ENCODE measurements at places on chromosomes 7 and 10.

- no peak for DNase-seq
Measured at GRCh38 chr7:148041156-148041555, 549.4 kb upstream of the C7orf33 start.

GRCh38 chr10:102119417-102120141, 589 bp downstream of the LDB1 start:
- DNase-seq: peak; percentile 88

- peak; percentile 61 for DNase-seq
Measured at GRCh38 chr10:119209035-119209735, 1.8 kb downstream of the GRK5 start.

DNA sequence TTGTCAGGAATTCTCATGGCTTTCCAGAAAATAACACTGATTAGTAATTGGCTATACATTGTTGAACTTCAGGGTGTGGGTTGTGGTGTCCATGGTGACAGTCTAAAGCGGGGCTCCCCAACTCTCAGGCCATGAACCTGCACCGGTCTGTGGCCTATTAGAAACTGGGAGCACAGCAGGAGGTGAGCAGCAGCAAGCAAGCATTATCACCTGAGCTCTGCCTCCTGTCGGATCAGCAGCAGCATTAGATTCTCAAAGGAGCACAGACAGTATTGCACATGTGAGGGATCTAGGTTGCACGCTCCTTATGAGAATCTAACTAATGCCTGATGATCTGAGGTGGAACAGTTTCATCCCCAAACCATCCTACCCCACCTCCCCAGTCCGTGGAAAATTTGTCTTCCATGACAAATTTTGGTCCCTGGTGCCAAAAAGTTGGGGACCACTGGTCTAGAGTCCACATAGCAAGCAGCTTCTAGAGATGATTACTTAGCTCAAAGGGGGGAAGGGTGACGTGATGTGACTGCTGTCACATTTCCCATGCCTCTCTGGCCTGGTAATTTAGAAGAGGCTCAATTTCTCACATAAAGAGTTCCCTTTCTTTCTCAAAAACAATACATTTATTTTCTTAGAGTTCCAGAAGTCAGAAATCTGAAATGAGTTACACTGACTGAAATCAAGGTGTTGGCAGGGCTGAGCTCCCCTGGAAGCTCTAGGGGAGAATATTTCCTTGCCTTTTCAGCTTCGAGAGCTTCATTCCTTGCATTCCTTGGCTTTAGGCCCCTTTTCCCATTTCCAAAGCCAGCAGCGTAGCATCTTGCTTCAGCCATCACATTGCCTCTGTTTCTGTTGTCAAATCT, 17.6 kb upstream of the FAM221A start:
- DNase-seq: peak; percentile 38

GRCh38 chr7:100965723-100966541, 3.4 kb upstream of the MUC12 start:
- peak; percentile 26 for DNase-seq

DNA sequence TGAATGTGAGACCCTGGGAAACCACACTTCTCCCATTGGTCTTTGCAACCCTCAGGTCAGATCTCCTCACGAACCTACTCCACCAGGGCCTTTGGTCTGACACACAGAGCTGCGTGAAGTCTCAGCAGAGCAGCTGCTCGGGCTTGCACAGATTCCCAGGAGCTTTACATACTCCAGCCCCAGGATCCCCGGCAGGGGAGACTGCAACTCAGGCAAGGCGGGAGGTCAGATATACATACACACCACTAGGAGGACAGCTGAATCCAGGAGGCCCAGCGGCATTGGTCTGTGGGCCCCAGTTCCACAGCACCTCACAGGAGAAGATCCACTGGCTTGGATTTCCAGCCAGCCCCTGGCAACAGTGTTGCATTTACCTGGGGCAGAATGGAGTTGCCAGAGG, 239.2 kb downstream of the GPAM start:
- DNase-seq: no peak

DNA sequence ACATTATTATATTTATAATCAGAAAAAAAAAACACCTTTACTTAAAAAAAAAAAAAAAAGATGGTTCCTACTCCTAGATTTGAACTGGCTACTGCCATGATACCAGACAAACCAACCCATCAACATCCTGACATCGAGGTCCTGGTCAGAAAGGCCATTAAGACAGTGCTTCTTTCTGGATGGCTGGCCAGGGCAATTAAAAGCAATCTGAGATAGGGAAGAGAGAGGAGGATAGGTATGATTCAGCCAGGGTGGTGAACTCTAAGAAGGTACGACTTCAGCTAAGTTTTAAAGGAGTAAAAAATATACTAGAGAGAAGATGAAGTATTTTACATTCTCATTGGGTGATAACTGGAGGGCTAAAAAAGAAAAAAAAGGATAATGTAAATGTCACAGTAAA, 139.0 kb downstream of the DOCK4 start:
- no peak for DNase-seq

DNA sequence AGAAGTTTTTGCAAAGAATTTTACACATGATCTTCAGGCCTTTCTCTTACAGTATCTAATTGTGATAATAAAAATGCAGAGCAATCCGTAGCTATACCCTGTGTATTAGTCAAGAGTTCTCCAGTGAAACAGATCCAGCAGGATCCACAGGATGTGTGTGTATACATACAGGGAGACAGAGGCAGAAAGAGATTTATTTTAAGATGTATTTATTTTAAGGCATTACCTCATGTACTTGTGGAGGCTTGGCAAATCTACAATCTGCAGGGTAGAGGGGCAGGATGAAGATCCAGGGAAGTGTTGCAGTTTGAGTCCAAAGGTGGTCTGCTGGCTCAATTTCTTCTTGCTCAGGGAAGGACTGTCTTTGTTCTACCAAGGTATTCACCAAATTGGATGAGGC, 41.7 kb downstream of the ARHGAP12 start:
- no peak for DNase-seq

- no peak for DNase-seq
Measured at GRCh38 chr7:79008786-79009185, 444.7 kb downstream of the MAGI2 start.

DNA sequence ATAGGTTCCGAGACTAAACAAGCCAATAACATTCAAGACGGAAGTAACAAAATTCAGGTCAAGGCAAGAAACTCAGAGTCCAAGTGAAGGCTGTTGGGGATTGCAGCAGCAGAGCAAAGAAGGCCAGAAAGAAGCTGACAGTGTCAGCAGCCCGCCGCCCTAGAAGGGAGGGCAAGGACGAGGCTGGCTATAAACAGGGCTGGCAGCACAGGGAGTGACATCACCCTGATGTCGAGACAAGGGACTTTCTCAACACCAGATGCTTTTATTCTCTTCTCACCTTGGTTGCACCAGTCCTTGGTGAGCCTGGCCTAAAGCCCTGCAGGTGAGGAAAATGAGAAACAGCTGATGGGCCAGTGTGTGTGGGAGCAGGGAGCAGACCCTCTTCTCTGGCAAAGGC, 687.7 kb upstream of the NRP1 start:
- no peak for DNase-seq

DNA sequence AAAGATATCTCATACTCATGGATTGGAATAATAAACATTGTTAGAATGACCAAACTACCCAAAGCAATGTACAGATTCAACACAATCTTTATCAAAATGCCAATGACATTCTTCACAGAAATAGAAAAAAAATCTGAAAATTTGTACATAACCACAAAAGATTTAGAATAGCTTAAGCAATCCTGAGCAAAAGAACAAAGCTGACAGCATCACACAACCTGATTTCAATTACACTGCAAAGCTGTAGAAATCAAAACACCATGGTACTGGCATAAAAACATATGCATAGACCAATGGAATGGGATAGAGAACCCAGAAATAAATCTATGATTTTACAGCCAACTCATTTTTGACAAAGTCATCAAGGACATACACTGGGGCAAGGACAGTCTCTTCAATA, 130.0 kb upstream of the TMEM72 start:
- no peak for DNase-seq

DNA sequence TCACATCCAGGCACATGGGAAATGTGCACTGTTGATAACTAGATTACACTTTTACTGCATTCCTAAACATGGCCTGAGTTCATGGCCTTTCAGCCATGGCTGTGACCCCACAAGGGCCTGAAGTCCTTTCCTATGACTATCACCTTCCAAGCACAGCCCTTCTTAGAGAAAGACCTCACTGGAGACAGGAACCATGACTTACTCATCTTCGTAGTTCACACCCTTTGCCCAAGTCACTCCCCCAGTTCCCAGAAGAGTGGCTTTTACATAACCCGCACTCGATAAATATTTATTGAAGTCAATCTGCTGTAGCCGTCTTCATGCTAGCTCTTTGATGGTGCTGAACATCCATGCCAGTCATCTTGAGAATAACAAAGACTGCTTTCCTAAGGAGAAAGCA, 632.5 kb upstream of the NRP1 start:
- peak; percentile 17 for DNase-seq

GRCh38 chr7:6317797-6318438, 45.5 kb upstream of the CYTH3 start:
- peak; percentile 81 for DNase-seq

GRCh38 chr7:1108264-1108920, 20.5 kb downstream of the GPER1 start:
- DNase-seq: no peak

GRCh38 chr10:123140164-123140982, 4.6 kb downstream of the HMX3 start:
- DNase-seq: no peak

DNA sequence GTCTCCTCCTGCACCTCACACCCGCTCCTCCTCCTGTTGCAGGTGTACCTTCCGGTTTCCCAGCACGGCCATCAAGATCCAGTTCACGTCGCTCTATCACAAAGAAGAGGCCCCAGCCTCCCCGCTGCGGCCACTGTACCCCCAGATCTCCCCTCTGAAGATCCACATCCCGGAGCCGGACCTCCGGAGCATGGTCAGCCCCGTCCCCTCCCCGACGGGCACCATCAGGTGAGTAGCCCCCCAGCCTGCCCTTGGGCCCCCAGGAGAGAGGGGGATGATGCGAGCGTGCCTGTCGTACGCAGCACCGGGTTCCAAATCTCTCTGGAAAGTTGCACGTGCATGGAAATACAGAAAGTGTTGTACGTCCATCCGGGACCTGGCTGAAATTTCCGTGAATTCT, 34.6 kb upstream of the AP5Z1 start:
- no peak for DNase-seq

DNA sequence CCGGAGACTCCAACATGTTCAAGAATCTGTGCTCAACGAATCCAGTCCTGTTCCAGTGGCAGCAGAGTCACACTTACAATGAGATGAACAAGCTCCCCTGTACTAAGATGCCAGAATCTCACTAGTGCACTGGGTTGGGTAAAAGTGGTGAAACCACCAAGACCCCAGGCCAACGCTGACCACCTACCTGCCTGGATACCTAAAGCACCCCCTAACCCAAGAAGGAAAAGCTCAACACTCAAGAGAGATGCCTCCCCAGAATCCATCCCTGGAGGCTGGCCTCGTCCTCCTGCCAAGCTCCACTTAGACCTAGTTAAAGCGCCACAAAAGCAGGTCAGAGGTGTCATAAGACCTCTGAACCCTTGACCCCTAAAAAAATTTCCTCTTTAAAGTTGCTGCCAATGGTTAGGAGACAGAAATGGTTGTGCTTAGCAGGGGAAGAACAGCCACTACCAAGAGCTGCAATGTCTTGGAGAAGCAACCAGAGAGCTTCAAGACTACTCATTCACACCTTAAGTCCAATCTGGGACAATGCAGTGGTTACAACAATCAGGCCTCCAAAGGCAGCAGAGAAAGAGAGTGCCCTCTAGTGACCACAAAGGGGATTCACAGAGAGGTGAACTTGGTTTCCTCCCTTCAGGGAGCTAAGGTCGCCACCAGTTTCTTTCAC, 94.6 kb upstream of the MACROH2A2 start:
- DNase-seq: peak; percentile 50

GRCh38 chr10:104689547-104689946, 48.5 kb downstream of the SORCS3 start:
- DNase-seq: no peak

DNA sequence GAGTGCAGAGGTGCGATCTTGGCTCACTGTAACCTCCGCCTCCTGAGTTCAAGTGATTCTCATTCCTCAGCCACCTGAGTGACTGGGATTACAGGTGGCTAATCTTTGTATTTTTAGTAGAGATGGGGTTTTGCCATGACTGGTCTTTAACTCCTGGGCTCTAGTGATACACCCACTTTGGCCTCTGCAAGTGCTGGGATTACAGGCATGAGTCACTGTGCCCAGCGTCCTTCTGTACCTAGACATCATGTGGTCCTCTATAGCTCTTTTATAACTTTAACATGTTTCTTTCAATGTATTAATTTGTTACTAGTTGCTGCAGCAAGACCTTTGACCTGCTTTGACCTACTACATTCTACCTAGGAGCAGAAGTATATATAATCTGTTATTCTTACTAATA, 38.7 kb upstream of the BICC1 start:
- DNase-seq: no peak

- peak; percentile 72 for DNase-seq
Measured at GRCh38 chr7:28761505-28761904, 196.6 kb downstream of the TRIL start.

- peak; percentile 50 for DNase-seq
Measured at GRCh38 chr7:44309271-44310091, 15.9 kb downstream of the CAMK2B start.

DNA sequence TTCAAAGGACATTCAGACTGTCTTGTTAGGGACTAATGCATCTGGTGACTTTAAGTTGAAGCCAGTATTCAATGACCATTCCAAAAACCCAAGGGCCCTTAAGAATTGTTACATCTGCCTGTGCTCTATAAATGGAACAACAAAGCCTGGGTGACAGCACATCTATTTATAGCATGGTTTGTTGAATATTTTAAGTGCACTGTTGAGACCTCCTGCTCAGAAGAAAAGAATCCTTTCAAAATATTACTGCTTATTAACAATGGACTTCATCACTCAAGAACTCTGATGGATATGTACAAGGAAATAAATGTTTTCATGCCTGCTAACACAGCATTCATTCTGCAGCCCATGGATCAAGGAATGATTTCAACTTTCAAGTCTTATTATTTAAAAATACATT, 33.1 kb upstream of the CYP26C1 start:
- DNase-seq: no peak

GRCh38 chr10:14456218-14456869, 125.6 kb upstream of the FRMD4A start:
- no peak for DNase-seq

GRCh38 chr10:6346631-6347030, 143.9 kb downstream of the PFKFB3 start:
- DNase-seq: peak; percentile 74

- DNase-seq: no peak
Measured at GRCh38 chr10:19623321-19623720, 192.9 kb upstream of the PLXDC2 start.

GRCh38 chr10:71396084-71396710, 523 bp upstream of the CDH23 start:
- DNase-seq: no peak

- DNase-seq: no peak
Measured at GRCh38 chr7:102261451-102261850, 25.2 kb upstream of the SH2B2 start.

DNA sequence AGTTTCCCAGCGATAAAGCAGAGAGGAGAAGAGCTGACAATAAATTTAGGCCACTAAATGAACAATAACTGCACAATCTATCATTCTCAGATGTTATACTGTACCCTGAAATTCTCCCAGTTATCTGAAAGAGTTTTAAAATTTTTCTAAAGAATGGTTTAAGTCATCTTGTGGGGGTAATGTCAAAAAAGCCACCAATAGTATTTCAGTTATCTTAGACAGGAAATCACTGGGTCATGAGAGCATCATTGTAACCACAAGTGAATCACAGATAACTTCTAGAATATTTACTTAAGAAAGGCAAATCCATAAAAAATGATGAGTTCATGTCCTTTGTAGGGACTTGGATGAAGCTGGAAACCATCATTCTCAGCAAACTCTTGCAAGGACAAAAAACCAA, 147.1 kb downstream of the DNAJB9 start:
- peak; percentile 82 for DNase-seq

Measured in fibroblast of skin of right quadriceps (primary cell).